Daoy (cell line): ENCODE measurements at places on chromosomes 3 and 15.

GRCh38 chr15:100757661-100758060 lies 122.0 kb upstream of the ALDH1A3 start:
- no peak for DNase-seq

DNA sequence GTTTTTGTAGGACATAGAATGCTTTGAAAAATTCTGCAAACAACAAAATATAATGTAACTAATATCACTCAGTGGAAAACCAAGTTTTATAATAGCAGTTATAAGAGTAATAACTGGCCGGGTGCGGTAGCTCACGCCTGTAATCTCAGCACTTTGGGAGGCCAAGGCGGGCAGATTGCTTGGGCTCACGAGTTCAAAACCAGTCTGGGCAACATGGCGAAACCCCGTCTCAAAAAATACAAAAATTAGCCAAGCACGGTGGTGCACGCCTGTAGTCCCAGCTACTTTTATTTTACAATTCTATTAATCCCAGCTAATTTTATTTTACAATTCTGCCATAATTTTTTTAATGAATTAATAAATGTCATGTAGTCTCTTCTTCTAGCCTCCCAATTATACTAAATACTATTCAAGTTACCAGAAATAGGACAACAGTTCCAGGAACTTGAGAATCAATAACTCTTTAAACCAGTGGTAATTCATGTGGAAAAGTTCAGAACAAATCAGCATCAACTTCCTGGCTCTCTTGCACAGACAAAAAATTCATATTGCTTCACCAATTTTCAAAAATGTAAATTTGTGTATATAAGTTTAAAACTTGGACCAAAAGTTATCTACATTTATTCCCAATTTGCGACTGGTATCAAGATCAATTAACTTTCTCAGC lies 2.2 kb downstream of the DENND4A start:
- DNase-seq: no peak

GRCh38 chr3:126908752-126909275 lies 74.1 kb upstream of the PLXNA1 start:
- peak; percentile 42 for DNase-seq

GRCh38 chr15:32098033-32098432 lies 67.7 kb downstream of the CHRNA7 start:
- no peak for DNase-seq

DNA sequence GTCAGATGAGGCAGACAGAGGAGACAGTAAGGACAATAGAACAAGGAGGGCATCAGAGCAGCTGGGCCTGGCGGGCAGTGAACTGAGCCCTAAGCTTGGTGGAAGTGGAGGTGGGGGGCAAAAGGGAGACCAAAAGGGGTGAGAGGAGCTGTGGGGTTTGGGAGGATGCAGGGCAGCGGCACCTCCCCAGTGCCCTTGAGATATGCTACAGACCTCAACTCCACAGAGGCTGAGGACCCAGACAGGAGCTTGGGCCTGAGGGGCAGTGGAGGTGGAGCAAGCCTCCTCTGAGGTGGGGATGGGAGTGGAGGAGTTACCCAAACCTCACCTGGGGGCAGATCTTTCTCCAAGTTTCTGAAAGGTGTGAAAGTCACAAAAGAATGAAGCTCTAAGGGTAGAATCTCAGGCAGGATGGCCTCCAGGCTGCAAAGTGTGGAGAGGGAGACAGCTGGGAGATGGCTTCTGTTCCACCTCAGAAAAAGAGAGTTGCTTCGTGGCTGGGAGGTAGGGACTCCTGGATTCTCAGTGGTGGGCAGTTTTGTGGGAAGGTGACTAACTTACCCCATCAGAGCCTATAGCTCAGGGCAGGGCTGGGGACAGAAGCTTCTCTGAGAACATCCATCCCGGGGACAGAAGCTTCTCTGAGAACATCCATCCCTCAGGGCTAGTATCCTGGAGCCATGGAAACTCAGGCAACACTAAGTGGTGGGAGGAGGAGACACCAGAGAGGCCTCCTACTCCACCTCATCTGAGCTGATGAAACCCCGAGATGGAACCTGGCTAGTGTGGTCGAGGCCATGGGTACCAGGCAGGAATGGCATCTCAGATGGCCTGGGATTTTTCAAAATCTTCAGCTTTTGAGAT lies 2.3 kb upstream of the CLK3 start:
- no peak for DNase-seq

DNA sequence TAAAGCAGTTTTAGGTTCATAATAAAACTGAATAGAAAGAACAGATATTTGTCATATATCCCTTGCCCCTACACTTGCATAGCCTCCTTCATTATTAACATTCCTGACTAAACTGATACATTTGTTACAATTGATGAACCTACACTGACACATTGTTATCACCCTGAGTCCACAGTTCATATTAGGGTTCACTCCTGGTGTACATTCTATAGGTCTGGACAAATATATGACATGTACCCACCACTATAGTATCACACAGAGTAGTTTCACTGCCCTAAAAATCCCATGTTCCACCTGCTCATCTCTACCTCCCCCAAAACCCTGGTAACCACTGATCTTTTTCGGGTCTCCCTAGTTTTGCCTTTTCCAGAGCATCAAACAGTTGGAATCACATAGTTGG lies 13.8 kb downstream of the DCBLD2 start:
- DNase-seq: no peak

DNA sequence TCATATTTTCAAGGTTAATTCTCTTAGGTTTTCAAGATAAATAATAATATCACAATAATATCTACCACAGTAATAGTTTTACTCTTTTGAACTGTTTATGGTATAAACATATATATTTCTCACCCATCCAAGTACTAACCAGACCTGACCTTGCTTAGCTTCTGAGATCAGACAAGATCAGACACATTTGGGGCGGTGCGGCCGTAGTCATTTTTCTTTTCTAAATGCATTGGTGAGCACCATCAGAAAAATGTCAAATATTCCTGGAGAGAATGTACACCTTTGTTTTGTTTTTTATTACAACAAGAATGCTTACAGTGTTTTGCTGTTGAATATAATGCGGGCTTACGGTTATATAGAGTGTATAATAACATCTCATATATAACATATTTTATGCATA lies 267.8 kb downstream of the ADAMTS17 start:
- DNase-seq: no peak

GRCh38 chr3:79012530-79012913 lies 755.3 kb downstream of the ROBO1 start:
- no peak for DNase-seq

GRCh38 chr3:98807561-98807960 lies 44.4 kb downstream of the ST3GAL6 start:
- DNase-seq: no peak

DNA sequence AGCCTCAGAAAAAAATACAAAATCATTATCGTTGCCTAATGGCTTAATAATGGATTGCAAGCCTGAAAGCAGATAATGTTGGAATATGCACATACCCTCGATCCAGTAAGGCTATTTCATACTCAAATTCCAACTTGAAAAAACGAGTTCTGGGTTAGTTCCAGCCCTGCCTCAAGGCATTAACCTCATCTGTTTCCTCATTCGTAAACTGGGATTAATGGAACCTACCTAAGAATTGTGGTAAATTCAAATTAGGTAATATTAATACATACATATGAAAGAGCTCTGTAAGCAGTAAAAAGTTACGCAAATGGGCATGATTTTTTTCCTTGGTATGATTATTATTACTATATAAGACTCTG lies 107.5 kb downstream of the SRGAP3 start:
- DNase-seq: no peak

DNA sequence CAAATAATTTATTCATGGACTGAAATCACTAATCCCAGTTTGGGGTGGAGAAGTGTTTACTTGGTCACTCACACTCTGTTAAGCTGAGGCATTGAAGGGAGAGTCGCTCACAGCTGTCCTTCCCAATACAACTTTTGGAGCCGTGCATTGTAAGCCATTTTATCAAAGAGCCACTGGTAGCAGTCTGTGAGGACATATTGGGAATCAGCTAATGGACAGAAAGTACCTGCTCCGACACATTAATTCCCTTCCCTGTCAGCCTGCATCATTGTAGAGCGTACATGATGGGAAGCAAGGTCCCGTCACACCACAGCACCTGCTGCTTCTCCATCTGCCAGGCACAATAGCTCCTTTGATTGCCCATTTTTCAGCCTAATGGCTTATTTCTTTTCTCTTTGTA lies 643.2 kb downstream of the SQOR start:
- no peak for DNase-seq

- no peak for DNase-seq
These were observed 23.9 kb upstream of the MOBP start for GRCh38 chr3:39443530-39443929.

GRCh38 chr3:142148792-142149672 lies at the start of gene TFDP2:
TFDP2 (minus strand) TSS chr3:142149544; CDS start chr3:142101749, 47,795 bp downstream.
- DNase-seq: peak; percentile 94

DNA sequence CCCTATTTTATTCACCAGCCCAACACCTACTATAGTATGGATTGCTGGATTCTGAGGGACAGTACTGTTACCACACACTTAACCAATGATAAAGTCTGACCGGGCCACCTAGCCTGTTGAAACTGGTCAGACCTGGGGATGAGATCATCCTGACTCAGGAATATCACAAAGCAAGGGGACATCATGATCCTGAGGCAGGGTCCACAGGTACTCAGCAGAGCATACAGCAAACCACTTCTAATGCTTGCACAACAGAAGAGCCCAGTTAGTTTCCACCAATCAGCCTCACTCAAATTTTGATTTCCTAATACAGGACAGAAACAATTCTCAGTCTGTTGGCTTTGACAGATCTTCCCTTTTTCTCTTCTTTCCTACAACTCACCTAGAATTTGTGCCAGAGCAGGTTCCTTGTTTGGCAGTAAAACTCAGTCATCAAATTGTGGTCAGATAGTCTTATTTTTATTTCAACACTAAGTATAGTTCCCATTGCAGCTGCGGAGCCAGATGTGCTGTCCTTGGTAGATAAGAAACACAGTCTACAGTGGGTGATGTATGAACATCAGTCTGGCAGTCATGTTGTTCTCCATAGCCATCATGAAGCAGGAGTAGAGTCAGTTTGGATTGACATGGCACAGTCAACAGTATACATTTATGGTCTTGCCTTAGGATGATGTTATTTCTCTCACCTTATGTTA lies 90.1 kb upstream of the PRR23C start:
- no peak for DNase-seq

DNA sequence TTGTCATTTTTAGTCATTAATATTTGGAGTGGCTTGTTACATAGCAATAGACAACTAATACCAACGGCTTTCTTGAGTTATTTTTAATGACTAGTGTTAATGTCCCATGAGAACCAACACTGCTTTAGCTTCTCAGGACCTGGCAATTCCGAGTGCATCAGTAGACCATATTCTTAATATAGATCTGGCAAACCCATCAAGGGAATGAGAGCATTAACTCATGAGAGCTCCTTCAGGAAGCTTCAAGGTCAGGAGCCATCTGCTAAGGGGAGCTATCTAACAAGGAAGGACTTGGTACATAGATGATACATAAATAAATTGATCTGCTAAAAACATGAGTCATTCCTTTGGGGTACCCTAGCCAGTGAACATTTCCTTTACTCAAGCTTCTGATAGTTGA lies 122.6 kb upstream of the EPHA3 start:
- no peak for DNase-seq

GRCh38 chr3:194204042-194204987 lies 68.4 kb downstream of the HES1 start:
- DNase-seq: peak; percentile 31

GRCh38 chr3:190345878-190346277 lies 23.6 kb upstream of the CLDN1 start:
- peak; percentile 21 for DNase-seq

GRCh38 chr3:77342027-77342426 lies 302.1 kb downstream of the ROBO2 start:
- DNase-seq: no peak

- DNase-seq: peak; percentile 86
These were observed 9.7 kb upstream of the LARP6 start for GRCh38 chr15:70863450-70864218.

DNA sequence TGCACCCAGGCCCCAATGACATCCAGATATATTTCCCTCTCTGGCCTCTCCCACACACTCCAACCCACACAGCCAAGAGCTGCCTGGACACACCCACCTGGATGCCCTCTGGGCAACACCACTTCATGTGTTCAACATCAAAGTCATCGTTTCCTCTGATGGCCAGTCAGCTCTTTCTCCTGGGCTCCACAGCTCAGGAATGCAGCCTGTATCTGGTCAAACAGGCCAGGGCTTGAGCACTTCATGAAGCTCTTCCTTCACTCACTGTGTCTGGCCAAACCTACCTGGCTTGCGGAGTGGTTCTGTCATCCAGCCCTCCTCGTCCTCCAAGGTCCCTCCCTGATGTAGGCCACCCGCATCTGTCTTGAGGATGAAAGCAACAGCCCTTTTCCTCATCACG lies 35.8 kb upstream of the SLC6A11 start:
- no peak for DNase-seq

DNA sequence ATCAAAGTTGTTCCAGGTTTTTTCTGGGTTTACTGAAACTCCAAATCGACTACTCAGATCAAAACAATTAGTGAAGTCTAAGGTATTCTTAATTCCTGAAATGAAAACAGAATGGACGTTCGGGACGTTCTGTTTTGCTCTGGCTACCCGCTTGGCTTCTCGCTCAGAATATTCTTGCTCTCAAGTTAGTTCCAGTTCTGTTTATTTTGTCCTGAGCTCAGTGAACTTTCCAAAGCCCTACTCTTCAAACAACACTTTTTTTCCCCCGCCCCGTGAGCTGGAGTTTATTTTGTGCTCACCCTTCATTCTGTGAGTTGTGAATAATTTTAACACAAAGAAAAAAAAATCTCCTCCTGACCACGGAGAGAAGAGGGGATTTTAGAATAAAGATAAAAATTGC lies 72.6 kb downstream of the SAMMSON start:
- no peak for DNase-seq

- peak; percentile 71 for DNase-seq
These were observed 372.3 kb upstream of the IL12A start for GRCh38 chr3:159616234-159616825.

- DNase-seq: no peak
These were observed 182.5 kb downstream of the CACNA2D3 start for GRCh38 chr3:54304877-54305276.

GRCh38 chr15:45640616-45641015 lies 5.8 kb downstream of the SQOR start:
- DNase-seq: peak; percentile 85

- no peak for DNase-seq
These were observed 104.9 kb downstream of the NSUN3 start for GRCh38 chr3:94167796-94168195.

- peak; percentile 29 for DNase-seq
These were observed 63.8 kb downstream of the GJD2 start for GRCh38 chr15:34691034-34691433.

DNA sequence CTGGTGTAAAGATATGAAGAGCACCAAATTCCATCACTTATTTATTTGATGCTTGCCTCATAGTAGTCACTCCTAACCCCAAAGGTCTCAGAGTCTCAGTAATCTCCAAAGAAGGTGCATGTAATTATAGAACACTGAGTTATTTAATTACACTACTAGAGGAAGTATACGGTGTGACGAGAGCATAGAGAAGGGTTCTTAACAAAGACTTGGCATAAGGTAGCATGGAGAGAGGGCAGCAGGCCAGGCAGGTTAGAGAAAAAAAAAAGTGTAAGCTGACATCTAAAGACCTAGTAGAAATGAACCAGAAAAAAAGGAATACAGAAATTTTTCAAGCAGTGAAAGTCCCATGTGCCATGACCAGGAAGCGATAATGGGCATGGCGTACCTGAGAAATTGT lies 213.3 kb upstream of the TGFBR2 start:
- DNase-seq: no peak
